Left ventricle myocardium superior (tissue), 1 donor: ENCODE measurements at places on chromosomes 3 and 15. TPM values are rescaled to one million over a fixed set of nuclear protein-coding genes. Genes with fewer than 3 reads are reported as not detected.

Gene SLC22A13
- not detected for total RNA-seq

Gene PLCH1
- 0.50 TPM for total RNA-seq

Gene FILIP1L
- 28.6 TPM for total RNA-seq

Gene LTK
- 1.5 TPM for total RNA-seq

Gene FBN1
- 27.6 TPM for total RNA-seq

GRCh38 chr3:64462203-64462602 lies 225.6 kb downstream of the ADAMTS9 start:
- DNase-seq: no peak

DNA sequence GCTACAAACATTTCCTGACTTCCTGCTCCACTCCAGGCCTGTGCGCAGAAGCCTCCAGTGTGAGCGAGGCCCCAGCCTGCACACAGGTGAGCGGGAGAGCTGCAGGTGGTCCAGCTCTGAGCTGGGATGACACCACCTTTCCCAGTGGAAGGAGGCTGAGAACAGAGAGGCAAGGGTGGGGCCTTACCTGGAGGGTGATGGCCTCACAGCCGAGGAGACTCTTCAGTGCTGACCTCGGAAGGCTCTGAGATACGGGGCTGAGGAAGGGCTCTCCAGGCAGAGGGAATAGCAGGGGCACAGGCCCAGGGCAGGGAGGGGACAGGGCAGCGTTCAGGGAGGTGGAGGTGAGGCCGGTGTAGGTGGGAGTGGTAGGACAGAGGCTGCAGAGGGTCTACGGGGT lies 70.8 kb downstream of the EFCAB12 start:
- DNase-seq: no peak

- no peak for DNase-seq
Observed at GRCh38 chr3:27392950-27393679, 23.9 kb upstream of the NEK10 start.

DNA sequence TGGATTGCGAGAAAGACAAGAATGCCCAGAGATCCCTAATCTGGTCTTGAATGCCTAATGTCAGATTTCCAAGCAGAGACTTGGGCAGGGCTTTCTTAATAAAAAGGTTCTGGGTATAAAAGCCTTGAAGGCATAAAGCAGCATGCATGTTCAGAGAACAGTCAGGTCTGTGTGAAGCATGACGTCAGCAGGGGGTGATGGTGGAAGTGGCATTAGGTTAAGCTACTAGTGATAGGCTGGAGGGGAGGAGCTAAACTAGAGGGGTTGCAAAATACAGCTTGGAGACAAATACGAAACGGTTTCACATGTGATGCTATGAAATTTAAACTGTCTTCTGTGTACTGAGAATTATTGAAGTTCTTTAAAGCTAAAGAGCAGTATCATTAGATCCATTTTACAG lies 125.6 kb downstream of the VPS8 start:
- DNase-seq: no peak

DNA sequence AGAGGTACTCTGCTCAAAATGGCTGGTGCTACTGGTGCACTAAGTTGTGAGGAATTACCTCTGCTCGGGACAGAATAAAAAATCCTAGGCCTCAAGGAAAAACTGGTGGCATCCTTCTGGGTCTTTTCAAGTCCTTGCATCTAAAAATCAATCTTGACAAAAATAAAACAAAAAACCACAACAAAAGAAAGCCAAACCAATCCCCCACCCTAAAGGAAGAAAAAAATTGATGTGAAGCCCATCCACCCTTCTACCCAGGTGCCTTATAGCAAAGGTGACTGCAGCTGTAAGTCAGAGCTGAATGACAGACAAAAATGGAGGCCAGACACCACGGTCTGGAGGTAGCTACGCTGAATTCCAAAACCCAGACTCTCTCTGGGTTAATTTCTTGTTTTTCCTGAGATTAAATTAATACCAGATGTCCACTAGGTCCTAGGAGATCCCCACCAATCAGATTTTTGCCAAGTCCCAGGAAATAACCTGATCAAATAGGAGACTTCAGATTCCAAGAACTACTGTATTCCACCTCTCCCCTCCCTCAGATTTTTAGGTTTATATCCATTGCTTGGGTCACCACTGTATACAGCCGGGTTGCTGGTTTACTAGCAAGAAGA lies 33.5 kb downstream of the ABCC5 start:
- no peak for DNase-seq
